ENCODE measurements at places on chromosomes 11 and 22. TPM values are rescaled to one million over a fixed set of nuclear protein-coding genes. Genes with fewer than 3 reads are reported as not detected.

- H3K27ac ChIP-seq: no peak overlapping the region
- no peaks in the 10 kb centered on the region for H3K36me3 ChIP-seq
- no peak for DNase-seq
- no peak overlapping the region for H3K4me3 ChIP-seq
Observed at GRCh38 chr11:22508665-22509064, 117.0 kb downstream of the FANCF start.

DNA sequence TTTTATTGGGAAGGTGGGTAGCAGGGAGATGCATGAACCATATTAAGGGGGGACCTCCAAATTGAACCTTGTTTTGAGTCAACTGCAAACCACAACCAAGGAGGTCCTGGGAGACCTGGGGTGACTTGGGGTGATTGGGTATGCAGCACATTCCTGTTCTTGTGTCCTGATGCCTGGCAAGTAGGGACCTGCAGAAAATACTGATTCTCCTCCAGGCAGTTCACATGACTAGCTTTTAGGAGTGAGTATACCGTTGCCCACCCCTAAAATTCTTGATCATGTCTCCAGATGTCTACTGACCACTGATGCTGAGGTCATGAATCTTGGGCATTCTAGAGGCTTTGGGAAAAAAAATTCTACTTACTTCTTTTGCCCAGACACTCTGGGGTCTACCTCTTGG, 6.3 kb downstream of the EHF start:
- no peaks in the 10 kb centered on the region for H3K27me3 ChIP-seq
- H3K36me3 ChIP-seq: no peaks in the 10 kb centered on the region

DNA sequence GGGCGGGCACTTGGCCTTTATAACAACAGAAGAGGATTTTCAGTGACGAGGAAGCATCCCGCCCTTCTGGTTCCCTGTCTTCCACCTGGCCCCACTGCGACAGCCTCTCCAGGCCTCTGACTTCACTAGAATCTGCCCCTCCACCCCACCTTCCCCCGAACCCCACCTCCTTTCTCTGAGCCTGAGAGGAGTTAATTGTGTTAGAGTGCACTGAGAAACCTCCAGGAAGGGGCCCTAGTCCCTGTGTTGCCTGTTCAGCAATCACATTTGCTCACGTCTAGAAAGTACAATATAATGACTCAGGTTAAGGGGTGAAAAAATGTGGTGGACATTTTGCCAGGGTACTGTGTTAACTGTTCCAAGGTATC, 38.8 kb downstream of the PTPRJ start:
- no peak overlapping the region for H3K27ac ChIP-seq
- peak overlapping the region; percentile 41 for H3K4me3 ChIP-seq
- H3K27me3 ChIP-seq: no peaks in the 10 kb centered on the region
- peak; percentile 63 for DNase-seq

DNA sequence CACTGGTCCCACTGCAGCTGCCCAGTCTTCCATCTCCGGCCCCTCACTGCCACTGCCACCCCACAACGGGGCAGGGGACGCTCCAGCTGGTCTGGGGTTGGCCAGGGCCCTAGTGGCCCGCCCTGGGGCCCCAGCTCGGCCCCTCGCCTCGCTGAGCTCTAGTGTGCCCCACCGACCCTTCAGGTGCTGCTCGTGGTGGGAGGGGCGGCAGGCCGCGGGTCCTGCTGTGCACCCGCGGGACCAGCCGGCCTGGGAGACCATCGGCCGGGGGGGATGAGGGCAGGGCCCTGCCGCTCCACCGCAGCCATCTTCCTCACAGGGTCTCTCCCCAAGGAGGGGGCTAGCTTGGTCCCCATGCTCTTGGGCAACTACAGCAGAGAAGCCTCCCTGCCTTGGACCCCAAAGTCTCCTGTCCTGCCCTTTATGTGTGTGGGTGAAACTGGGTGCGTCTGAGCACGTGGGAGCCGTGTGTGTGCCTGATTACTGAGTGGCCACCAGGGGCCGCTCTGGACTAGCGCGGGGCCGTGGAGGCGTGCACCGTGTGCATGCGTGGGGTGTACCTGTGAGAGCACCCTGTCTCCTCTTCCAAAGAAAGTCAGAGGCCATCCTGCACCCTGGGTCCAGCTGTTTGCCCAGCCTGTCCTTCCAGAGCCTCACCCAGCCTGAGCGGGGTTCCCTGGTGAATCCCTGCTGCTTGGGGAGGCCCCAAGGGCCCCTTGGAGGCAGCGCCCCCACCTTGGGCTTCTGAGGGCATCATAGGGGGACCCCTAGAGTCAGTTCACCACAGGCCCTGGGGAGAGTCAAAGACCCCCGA, 6.0 kb upstream of the ACR start:
- H3K4me3 ChIP-seq: peak overlapping the region; percentile 40
- peaks cover 70% of the 10 kb centered on the region for H3K27me3 ChIP-seq
- H3K4me1 ChIP-seq: peaks cover 5% of the 10 kb centered on the region
- DNase-seq: peak; percentile 42
- no peak overlapping the region for H3K27ac ChIP-seq

DNA sequence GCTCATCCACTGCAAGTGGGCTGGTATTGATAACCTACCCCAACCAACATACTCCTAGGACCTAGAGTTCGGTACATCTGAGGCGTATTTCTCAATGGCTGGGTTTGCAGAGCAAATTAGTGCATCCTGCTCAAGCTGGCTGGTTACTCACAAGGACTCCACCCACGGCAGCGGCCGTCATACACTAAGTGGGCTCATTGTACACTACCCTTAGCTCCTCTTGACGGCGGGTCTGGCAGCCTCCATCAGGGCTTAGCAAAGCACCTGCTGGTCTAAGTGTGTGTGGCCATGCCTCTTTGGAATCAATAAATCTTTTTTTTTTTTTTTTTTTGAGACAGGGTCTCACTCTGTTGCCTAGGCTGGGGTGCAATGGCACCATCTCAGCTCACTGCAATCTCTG, 20.2 kb upstream of the KCNJ11 start:
- no peaks in the 10 kb centered on the region for H3K27me3 ChIP-seq
- no peaks in the 10 kb centered on the region for H3K36me3 ChIP-seq
- DNase-seq: no peak
- H3K4me3 ChIP-seq: no peak overlapping the region
- no peaks in the 10 kb centered on the region for H3K4me1 ChIP-seq
- no peak overlapping the region for H3K27ac ChIP-seq

DNA sequence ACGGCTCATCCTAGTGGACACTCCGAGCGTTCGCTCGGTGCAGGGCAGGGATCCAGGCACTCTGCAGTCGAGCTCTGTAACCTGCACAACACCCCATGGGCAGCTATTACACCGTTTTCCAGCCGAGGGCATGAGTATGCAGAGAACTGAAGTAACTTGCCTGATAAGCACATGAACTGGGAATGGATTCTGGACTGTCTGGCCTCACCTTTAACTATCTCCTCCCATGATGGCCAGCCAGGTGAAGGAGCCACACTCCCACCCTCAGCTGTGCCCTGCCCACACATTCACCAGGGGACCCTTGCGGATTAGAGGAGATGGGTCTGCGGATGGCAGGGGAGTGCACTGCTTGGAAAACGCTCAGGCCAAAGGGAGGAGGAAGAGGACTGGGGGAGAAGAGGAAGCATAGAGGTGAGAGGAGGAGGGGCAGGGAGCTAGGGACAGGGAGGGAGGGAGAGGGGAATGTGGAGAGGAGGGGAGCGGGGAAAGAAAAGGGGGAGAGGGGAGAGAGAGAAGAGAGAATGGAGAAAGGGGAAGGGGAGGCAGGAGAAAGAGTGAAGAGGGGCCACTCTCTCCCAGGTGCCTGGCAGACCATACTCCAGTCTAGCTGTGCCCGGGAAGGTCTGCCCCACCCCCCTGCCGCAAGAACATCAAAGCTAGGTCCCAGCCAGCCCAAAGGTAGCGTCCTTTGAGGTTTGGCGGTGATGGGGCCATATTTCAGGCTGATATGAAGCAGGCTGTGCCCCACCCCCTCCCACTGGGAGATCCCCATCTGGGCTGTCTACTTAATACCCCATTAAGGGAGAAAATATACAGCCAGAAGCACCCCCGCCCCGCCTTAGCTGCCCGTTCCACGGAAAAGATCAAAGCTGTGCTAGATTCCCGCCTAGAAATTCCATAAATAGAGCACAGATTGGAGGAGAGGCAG, 33.2 kb upstream of the TCF20 start:
- H3K36me3 ChIP-seq: no peaks in the 10 kb centered on the region
- H3K4me3 ChIP-seq: peak overlapping the region; percentile 59
- no peak overlapping the region for H3K27ac ChIP-seq
- peaks cover 13% of the 10 kb centered on the region for H3K27me3 ChIP-seq
- peaks cover 45% of the 10 kb centered on the region for H3K4me1 ChIP-seq
- peak; percentile 72 for DNase-seq

- H3K27me3 ChIP-seq: no peaks in the 10 kb centered on the region
- DNase-seq: no peak
- no peak overlapping the region for H3K4me3 ChIP-seq
- peaks cover 11% of the 10 kb centered on the region for H3K36me3 ChIP-seq
Observed at GRCh38 chr11:108235633-108236032, 12.8 kb downstream of the ATM start.

- H3K36me3 ChIP-seq: peaks cover 21% of the 10 kb centered on the region
- no peak overlapping the region for H3K27ac ChIP-seq
- no peak overlapping the region for H3K4me3 ChIP-seq
- no peak for DNase-seq
Observed at GRCh38 chr11:20041499-20041898, 118.8 kb downstream of the DBX1 start.

GRCh38 chr22:45777852-45778375, 106.3 kb downstream of the ATXN10 start:
- H3K36me3 ChIP-seq: no peaks in the 10 kb centered on the region
- no peak overlapping the region for H3K27ac ChIP-seq
- no peak for DNase-seq
- H3K4me1 ChIP-seq: no peaks in the 10 kb centered on the region
- no peaks in the 10 kb centered on the region for H3K27me3 ChIP-seq
- no peak overlapping the region for H3K4me3 ChIP-seq

DNA sequence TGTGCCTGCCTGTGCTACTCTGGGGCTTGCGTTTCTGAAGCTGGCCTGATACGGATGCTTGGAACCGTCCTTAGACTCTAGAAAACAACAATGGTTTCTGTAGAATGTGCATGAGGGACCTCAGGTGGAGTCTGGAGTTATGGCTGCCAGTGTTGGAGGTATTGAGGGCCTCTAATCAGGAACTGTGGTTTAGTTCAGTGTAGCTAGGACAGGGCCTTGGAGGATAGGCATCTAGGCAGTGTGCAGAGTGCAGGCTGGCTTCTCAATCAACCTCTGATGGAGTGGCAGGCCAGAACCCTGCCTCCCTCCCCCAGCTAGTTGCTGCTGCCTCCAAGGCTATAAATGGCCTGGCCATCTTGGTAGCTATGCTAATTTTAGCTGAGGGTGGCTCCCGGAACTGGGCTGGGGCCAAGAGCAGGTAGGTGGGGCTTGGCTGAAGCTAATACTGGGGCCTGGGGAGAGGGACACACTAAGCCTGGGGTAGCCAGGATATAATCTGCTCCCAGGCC, 4.0 kb downstream of the STIM1 start:
- peaks cover 39% of the 10 kb centered on the region for H3K4me1 ChIP-seq
- peaks cover 19% of the 10 kb centered on the region for H3K27me3 ChIP-seq
- H3K4me3 ChIP-seq: no peak overlapping the region
- H3K36me3 ChIP-seq: no peaks in the 10 kb centered on the region
- DNase-seq: peak; percentile 42

- H3K27me3 ChIP-seq: no peaks in the 10 kb centered on the region
- H3K36me3 ChIP-seq: no peaks in the 10 kb centered on the region
- no peaks in the 10 kb centered on the region for H3K4me1 ChIP-seq
- H3K27ac ChIP-seq: no peak overlapping the region
- no peak overlapping the region for H3K4me3 ChIP-seq
Observed at GRCh38 chr11:98600103-98600502, 420.6 kb upstream of the CNTN5 start.

- H3K36me3 ChIP-seq: no peaks in the 10 kb centered on the region
- H3K4me3 ChIP-seq: no peak overlapping the region
- peak; percentile 20 for DNase-seq
- H3K27ac ChIP-seq: no peak overlapping the region
Observed at GRCh38 chr11:83971063-83971462, 684.9 kb upstream of the CCDC90B start.

DNA sequence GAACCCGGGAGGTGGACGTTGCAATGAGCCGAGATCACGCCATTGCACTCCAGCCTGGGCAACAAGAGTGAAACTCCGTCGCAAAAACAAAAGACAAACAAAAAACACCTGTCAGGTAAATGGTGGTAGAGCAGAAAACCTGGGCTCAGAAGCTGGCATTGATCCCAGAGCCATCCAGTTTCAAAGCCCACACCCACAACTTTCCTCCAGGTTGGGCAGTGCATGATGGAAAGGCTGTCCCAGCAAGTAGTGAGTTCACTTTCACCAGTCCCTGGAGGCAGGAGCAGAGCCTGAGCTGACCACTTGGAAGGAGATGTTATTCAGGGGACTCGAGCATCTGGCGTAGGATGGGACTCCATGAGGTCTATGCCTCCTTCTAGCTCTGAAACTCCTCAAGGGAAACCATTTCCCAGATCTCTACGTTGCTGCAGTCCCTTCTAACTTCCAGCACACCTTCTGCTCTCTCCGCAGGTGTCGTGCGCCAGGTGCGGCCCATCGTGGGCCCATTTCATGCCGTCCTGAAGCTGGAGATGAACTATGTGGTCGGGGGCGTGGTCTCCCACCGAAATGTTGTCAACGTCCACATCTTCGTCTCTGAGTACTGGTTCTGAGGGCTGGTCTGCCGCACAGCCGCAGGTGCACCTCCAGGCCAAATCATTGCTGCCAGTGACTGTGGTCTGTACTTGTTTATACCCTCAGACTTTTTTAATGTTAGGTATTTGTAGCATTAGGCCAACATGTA, 71.6 kb upstream of the ATXN10 start:
- no peaks in the 10 kb centered on the region for H3K27me3 ChIP-seq
- DNase-seq: no peak
- no peaks in the 10 kb centered on the region for H3K4me1 ChIP-seq
- no peaks in the 10 kb centered on the region for H3K36me3 ChIP-seq
- H3K4me3 ChIP-seq: no peak overlapping the region

DNA sequence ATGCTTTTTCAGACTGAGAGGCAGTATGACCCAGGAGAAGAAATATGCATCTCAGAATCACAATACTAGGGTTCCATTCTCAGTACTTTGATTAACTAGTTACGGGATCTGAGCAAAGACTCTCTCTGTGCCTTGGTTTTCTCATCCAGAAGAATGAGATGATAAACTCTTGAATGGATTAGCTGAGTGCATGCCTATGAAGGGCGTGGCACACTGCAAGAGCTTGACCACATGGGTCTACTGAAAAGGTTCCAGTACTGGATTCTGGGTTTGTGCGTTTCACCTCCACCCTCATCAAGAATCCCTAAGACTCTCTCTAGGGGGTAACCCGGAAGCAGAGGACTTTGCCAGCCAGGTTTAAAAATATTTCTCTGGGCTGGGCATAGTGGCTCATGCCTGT, 25.6 kb downstream of the PGA5 start:
- no peak for DNase-seq
- no peaks in the 10 kb centered on the region for H3K4me1 ChIP-seq
- H3K36me3 ChIP-seq: no peaks in the 10 kb centered on the region
- no peak overlapping the region for H3K4me3 ChIP-seq
- no peaks in the 10 kb centered on the region for H3K27me3 ChIP-seq

- H3K4me1 ChIP-seq: no peaks in the 10 kb centered on the region
- H3K4me3 ChIP-seq: no peak overlapping the region
- no peaks in the 10 kb centered on the region for H3K27me3 ChIP-seq
- H3K36me3 ChIP-seq: 0 out of 2 replicates have a peak, but pooled peaks cover 5% of the 10 kb centered on the region
- no peak for DNase-seq
Observed at GRCh38 chr11:117221775-117222517, 9.9 kb downstream of the PCSK7 start.

OR52H1 gene
- total RNA-seq: 0.28 TPM

GGTLC3 gene
- not detected for total RNA-seq

NRIP3 gene
- 8.0 TPM for total RNA-seq

ADM2 gene
- 12.8 TPM for total RNA-seq

SLC1A2 gene
- 1.7 TPM for total RNA-seq

SMTNL1 gene
- total RNA-seq: not detected

RAG1 gene
- total RNA-seq: 1.4 TPM

Measured in GM23338 (cell line).